ENCODE measurements at places on chromosomes 4 and X.
A peak's percentile ranks its signal among the peaks of the same experiment; 100 is the strongest.

DNA sequence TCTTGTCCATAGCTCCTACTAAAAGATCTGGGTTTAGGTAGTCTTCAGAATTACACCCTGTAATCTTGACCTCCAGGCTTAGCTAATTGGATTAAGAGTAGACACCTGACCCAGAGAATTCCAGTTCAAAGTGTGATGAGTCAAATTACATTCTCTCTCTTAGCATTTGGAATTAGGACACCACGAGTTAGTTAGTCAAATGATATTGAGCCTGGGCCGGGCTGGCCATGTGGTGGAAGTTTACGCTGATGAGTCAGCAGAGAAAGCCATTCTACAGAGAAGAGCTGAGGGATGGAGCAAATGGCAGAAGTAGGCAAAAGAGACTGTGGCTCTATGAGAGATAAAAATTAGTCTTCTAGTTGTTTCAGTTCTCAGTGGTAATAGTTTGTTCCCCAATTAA, 31.1 kb downstream of the CEP44 start:
- peak; percentile 28 for DNase-seq

- no peak for DNase-seq
Observed at GRCh38 chrX:7389576-7389975, 241.6 kb upstream of the PUDP start.

DNA sequence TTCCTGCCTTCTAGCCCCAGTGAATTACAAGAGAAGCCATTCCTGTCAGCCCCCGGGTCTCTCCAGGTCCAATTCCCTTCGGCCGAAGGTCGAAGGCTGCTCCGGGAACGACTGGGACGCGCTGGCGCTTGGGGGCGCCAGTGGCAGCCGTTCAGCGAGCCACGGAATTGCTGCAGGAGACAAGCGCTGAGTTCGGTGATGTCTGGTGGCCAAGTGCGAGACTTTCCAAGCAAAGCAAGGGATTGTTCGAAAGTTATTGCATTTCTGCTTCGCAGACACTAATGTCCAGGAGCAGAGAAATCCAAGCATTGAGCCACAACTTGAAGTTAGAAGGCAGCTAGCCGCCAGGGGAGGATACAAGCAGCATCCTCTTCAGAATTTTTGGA, 1.1 kb upstream of the DKK2 start:
- DNase-seq = no peak

GRCh38 chr4:151792530-151792929, 31.7 kb upstream of the GATB start:
- DNase-seq = no peak

- no peak for DNase-seq
Observed at GRCh38 chr4:92231511-92231910, 72.3 kb upstream of the GRID2 start.

DNA sequence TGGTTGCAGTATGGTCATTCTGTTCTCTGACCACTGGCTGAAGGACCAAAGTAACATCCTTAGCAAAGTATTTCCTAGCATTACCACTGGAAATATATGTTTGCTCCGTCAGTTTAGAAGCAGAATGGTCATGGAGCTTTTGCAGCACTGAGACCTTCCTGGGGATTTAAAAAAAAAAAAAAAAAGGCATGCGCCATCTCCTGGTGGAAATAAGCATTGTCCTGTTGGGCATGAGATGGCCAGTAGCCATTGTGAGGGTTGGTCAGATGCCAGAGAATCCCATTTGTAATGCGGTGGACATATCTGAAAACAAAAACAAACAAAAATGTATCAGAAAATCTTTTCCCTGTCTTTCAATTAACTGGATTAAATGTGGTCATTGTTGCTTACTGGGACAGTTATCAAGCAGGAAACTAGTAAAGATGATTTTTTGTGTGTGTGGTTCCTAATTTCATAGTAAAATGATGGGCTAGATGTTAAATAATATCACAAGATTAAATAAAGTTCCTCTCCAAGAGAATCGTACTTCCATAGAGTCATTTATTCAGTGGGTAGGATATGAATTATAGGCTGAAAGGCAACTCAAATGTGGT, 139.6 kb downstream of the SOWAHB start:
- no peak for DNase-seq

DNA sequence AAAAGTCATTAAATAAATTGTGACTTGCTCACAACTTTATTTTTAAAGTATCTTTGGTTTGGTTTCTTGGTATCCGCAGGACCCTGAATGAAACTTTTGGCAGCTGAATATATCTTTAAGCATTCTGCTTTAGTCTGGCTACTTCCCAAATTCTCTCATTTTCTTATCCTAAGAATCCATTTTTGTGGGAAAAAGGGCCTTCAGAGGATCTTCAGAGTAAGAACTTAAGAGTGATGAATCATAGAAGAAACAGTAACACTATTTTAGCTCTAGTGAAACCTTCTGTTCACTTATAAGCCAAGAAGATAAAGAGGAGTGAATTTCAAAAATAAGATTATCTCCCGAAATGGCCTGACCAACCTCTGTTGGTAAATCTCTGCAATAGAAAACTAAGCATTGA, 540.6 kb upstream of the MAGEB18 start:
- no peak for DNase-seq

- no peak for DNase-seq
Observed at GRCh38 chr4:167587361-167587760, 353.1 kb upstream of the SPOCK3 start.

DNA sequence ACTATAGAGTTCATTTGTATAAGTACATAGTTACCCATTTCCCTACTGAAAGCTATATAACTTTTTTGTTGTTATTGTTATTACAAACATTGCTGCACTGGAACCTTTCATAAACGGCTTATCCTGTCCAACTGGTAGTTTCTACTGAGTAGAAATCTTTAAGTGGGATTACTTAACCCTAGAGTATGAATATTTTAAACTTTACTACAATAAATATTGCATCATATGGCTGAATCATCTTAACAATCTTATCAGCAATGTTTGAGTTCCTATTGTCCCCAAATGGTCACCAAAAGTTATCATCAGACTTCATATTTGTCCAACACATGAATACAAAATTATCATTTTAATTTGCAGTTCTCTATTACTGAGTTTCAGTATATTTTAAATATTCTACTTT, 40.5 kb downstream of the LCORL start:
- no peak for DNase-seq

GRCh38 chrX:23779025-23779424, 3.9 kb upstream of the SAT1 start:
- DNase-seq = no peak

- no peak for DNase-seq
Observed at GRCh38 chr4:76779740-76780459, 118.0 kb downstream of the SOWAHB start.

GRCh38 chr4:159042868-159043267, 60.0 kb upstream of the RAPGEF2 start:
- DNase-seq = no peak

DNA sequence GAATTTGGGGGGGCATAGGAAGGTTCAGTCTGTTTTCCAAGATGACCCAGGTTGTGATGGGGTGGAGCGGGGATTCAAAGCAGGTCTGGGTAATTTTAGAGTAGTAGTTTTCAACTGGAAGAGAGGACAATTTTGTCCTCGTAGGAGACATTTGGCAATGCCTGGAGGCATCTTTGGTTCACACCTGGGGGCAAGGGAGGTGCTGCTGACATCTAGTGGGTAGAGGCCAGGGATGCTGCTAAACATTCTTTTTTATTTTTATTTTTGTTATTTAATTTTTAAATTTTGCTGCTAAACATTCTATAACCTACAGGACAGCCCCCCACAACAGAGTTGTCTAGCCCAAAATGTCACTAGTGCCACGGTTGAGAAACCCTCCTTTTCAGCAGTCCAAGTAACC, 1.9 kb downstream of the RAB9A start:
- DNase-seq = no peak

GRCh38 chr4:85147481-85148076, 181.1 kb upstream of the WDFY3 start:
- peak; percentile 48 for DNase-seq

GRCh38 chr4:34043131-34043530, 2201.2 kb downstream of the ARAP2 start:
- DNase-seq = no peak

- DNase-seq = no peak
Observed at GRCh38 chr4:154406018-154406795, 85.4 kb downstream of the DCHS2 start.

GRCh38 chrX:74195605-74196004, 108.4 kb upstream of the ZCCHC13 start:
- no peak for DNase-seq

DNA sequence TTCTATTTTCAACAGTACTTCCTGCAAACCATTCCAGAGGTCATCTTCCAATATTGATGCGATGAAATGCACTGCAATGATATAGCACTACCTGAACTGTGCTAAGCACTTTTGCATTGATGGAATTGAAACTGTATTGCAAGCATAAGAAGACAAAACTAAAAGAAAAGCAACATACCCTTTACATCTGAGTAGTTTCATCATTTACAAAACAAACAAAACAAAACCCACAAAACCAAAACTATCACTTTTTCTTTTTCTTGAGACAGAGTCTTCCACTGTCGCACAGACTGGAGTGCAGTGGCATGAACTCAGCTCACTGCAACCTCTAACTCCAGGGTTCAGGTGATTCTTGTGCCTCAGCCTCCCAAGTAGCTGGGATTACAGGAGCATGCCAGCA, 120.1 kb upstream of the NAP1L5 start:
- no peak for DNase-seq

Measured in non-pigmented ciliary epithelial cell (primary cell).